Hepatocyte (in vitro differentiated cells): ENCODE measurements at places on chromosomes 4 and X. TPM values are rescaled to one million over a fixed set of nuclear protein-coding genes. Genes with fewer than 3 reads are reported as not detected.

DNA sequence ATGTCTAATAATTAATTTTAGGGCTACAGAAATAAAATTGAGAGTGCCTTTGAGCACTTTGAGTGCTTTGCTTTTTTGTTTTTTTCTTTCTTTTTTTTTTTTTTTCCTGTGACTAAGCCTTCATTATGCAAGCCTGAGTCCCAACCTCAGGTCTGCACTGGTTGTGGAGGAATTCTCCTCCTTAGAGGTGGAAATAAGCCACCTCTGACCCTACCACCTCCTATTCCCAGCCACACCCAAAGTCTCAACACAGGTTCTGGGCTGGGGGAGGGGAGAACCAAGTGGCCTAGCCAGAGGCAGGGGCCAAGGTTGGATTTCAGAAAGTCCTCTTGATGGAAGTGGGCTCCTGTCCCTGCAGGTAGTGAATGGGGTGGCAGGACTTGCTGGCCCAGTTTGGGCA, 180.2 kb downstream of the ARAP2 start:
- no peaks in the 10 kb centered on the region for H3K4me1 ChIP-seq
- no peak for DNase-seq
- H3K27ac ChIP-seq, result no peak overlapping the region
- H3K27me3 ChIP-seq, result no peaks in the 10 kb centered on the region
- no peak overlapping the region for H3K4me3 ChIP-seq
- no peaks in the 10 kb centered on the region for H3K36me3 ChIP-seq

GRCh38 chr4:161252520-161253141, 911.2 kb downstream of the FSTL5 start:
- no peaks in the 10 kb centered on the region for H3K27me3 ChIP-seq
- H3K4me1 ChIP-seq, result no peaks in the 10 kb centered on the region
- H3K36me3 ChIP-seq, result no peaks in the 10 kb centered on the region
- peak; percentile 21 for DNase-seq

DNA sequence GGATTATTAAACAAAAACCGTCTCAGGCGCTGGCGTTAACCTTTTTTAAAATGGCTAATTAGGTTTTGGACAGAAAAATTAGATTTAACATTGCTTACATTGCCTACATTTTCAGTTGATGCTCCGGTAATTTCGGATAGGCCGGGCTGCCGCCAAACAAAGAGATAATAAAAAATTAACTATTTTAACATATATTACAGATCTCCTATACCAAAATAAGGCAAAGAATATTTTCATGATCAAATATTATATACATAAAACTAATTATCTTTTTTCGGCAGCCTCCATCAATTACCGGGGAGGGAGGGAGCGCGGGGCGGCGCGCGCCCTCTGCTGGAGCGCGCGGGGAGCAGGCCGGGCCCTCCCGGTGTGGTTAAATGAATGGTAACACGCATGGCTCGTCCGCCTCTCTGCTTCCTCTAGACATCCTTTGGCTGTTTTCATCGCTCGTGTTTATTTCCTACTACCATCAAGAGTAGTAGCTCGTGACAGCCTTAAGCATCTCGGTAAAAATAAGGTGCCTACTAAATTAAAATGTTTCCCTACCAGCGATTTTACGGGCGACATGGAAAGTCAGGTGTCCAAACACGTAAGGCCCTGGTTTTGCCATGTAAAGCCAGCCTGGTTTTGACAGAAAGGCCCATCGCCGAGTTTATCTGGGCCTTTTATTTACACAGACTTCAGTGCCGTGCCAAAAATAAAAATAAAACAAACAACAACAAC, 52.4 kb upstream of the TMEM33 start:
- DNase-seq, result peak; percentile 54
- H3K27ac ChIP-seq, result no peak overlapping the region
- peaks cover 14% of the 10 kb centered on the region for H3K4me1 ChIP-seq
- no peak overlapping the region for H3K4me3 ChIP-seq

- H3K4me1 ChIP-seq, result no peaks in the 10 kb centered on the region
- no peaks in the 10 kb centered on the region for H3K27me3 ChIP-seq
- no peak overlapping the region for H3K27ac ChIP-seq
- H3K4me3 ChIP-seq, result no peak overlapping the region
Observed at GRCh38 chr4:153936121-153936520, 147.2 kb upstream of the SFRP2 start.

The CABS1 gene
- not detected in 2 replicates for total RNA-seq
